ENCODE measurements at places on chromosomes 11 and 22.

DNA sequence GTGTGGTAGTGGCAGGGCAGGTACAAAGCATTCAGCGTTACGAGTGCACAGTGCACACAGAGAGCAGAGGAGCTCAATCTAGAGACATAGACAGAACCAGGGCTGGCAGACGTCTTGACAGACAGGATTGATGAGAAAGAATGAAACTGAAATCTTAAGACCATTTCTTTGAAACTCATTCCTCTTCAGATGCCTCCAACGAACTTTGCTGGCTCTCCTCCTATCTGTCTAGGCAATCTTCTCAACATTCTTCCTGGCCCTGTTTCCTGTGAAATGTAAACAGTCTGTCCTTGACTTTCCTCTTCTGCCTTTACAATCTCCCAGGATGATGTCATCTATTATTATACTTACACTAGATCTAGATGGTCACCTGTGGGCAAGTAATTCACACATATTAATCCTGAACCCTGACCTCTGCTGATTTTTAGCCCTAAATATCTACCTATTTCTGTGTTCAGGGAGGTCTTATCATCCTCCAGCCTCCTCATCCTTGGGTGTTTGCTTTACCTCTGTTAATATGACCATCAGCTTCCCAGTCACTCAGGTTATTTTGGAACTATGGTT lies 119.5 kb downstream of the ENTHD1 start:
- no peak for DNase-seq

DNA sequence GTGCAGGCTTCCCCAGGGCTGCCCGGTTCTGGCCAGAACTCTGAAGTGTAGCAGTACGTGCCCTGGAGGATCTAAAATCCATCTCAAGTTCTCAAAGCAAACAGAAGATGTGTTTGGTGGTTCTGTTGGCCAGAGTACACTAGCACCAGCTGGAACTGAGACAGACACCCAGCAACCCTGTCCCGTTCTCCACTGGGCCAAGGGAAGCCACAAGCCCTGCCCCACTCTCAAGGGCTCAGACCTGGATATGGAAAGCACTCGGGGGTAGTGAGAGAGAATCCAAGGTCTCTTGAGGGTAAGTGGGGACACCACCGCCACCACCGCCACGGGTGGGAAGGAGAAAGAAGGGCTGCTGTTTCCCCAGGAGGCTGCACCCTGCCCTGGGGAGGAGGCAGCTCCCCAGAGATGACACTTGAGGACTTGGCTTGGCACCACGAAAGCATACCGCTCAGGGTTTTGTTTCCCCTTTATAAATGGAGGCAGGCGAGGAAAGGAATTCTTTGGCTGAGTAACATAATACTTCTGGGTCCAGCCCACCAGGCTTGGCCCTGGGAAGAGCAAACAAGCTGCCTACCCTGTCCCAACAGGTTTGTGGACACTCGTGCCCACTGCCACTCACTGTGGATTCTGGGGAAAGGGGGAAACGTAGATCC lies 56.1 kb upstream of the POU2AF1 start:
- no peak for DNase-seq

DNA sequence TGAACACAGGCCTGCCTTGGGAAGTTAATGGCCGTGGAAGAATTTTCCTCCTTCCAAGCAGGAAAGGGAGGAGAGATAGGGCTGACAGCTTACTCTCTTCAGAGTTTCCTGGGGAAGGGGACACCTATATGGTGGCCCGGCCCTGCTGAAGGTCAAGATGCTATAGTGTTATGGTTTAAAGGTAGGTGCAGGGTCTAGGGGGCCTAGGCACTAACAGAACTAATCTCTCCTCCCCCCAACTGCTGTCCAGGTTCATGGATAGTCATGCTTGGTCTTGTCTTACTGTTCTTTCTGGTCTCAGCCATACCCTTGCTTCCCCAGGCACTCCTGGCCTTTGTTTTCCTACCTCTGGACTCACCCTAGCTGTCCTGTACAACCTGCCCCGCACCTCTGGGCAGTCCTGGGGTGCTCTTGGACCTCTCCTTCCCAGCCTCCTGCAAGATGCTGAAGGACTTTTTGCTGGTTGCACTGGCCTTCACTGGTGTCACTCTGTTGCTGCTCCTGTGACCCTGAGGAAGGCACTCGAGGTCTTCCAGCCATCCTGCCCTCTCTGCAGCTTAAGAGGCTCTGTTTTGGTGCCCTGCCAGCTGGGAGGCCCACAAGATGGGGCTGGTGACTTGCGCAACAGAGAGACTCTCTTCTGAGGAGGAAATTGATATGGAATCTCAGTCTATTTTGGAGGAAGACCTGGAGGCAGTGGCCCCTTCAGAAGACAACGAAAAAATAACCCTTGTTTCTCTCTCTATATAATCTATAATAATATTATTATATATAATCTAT lies 17.9 kb downstream of the SEC14L3 start:
- no peak for DNase-seq

GRCh38 chr11:88042647-88043046 lies 132.6 kb downstream of the RAB38 start:
- DNase-seq, result no peak

- DNase-seq, result no peak
Observed at GRCh38 chr11:80182901-80183300, 742.1 kb upstream of the TENM4 start.

GRCh38 chr11:12330485-12331231 lies 46.7 kb upstream of the PARVA start:
- no peak for DNase-seq

- no peak for DNase-seq
Observed at GRCh38 chr11:61814247-61814957, 2.4 kb downstream of the FADS1 start.

GRCh38 chr22:20055144-20055543 lies 24.9 kb upstream of the DGCR8 start:
- no peak for DNase-seq

GRCh38 chr11:34647532-34647931 lies 26.6 kb downstream of the EHF start:
- DNase-seq, result no peak

GRCh38 chr22:19918332-19919106 lies 23.1 kb upstream of the COMT start:
- DNase-seq, result no peak

GRCh38 chr22:37166675-37167066 lies 17.0 kb upstream of the IL2RB start:
- DNase-seq, result peak; percentile 93

- peak; percentile 9 for DNase-seq
Observed at GRCh38 chr11:29452146-29452545, 564.7 kb downstream of the KCNA4 start.

DNA sequence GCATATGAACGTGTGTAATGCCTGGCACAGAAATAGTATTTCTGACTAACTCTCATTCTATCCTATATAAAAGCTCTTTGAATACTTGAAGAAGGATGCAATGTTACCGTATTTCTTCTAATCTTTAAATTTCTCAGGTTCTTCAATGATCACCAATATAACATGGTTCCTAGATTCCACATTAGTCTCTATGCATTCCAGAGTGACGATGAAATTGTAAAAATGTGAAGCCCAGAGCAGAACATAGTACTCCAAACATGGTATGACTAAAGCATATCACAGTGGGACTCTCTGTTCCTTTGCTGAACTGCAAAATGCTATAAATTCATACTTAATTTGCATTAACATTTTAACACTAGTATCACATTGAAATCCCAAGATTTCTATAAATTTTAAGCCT lies 877.6 kb upstream of the CHORDC1 start:
- no peak for DNase-seq

DNA sequence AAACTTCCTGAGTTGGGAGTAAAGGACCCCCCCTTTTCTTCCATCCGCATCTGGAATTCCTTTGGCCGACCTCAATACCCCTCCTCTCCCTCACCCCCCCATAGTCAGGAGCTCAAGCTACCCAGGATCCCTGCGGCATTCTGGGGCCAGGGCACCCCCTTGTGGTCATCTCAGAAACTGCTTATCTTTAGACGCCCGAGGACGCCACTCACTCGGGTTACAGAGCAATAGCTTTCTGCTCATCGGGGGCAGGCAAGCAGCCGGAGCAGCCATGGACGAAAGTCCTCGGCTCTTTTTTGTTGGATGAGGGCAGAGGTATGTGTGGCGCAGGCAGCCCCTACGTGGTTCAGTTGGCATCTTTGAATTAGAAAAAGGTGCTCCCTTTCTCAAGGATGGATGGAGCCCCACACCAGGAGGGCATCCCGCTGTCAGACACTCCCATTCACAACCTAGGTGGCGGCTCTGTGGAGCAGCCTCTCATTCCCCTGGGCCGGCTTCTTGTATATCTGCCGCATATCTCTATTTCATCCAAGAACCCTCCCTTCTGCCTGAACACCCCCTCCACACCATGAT lies 2.3 kb downstream of the C1QTNF5 start:
- DNase-seq, result peak; percentile 91

GRCh38 chr11:2459016-2459725 lies 14.4 kb downstream of the KCNQ1 start:
- no peak for DNase-seq

GRCh38 chr11:132650969-132651720 lies 881.2 kb downstream of the OPCML start:
- DNase-seq, result no peak

- DNase-seq, result no peak
Observed at GRCh38 chr22:47376901-47377505, 614.6 kb downstream of the TBC1D22A start.

- DNase-seq, result no peak
Observed at GRCh38 chr11:133491680-133492383, 40.5 kb downstream of the OPCML start.

DNA sequence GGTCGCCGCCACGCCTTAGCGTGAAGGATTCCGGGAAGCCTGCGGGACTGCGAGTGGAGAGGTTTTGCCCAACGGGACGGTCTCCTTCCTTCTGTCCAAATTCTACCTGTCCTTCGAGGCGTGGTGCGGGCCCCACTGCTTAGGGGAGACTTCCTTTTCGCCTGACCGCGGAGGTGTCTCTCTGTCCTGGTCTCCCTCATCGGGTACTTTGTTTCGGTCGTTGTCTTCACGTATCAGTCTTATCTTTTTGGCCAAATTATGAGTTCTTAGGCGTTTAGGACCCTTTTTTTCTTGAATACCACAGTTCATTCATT lies 388 bp downstream of the HINFP start:
- DNase-seq, result no peak

GRCh38 chr11:9787981-9788521 lies 124.2 kb downstream of the SWAP70 start:
- peak; percentile 89 for DNase-seq

- DNase-seq, result peak; percentile 16
Observed at GRCh38 chr11:23856654-23857053, 640.2 kb upstream of the LUZP2 start.

DNA sequence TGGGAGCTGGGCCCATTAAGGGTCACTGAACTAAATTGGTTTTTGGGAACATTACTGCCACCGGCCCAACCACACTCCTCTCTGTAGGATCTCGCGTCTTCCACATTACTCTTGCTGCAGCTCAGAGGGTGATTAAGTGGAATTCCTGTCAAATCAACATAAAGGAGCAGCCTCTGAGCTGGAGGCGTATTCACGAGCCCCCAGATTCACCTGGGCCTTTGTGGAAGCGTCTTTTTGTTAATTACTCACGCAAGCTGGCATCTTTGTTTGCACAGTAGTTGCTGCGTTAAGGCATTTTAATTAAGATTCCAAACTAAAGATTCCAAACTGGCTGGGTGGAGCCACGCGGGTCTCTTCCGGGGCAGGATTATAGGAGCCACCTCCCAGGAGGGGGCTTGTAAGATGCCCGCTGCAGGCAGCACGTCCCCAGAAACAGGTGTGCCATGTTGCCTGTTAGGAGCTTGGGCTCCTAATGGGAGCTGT lies 21.5 kb upstream of the RFPL3 start:
- no peak for DNase-seq

DNA sequence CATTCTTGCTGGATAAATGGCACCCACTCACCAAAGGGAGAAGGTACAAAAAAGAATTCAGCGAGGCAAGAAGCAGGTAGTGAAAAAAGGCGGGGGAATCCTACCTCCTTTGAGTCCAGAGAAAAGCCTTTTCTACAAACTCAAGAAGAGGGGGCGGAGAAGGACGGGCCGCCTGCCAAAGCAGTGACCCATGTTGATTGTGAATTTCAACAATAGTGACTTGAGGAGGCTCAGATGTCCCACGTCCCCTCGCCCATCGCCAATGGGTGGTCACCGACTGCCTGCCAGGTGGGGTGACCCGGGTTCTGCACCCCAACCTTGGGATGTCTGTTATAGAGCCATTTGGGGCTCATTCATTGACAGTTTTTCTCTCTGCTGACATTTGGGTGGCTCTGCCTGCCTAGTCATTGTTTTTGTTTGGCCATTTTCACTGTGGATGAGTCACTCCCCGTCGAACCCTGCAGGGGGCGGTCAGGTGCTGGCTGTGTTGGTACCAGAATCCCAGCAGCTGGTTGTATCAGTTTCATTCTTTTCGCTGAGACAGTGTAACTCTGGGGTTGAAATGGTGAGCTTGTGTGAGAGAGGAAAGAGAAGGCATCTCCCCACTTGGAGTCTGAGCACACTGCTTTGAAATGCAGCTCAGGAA lies 163.4 kb upstream of the NCAM1 start:
- peak; percentile 43 for DNase-seq

DNA sequence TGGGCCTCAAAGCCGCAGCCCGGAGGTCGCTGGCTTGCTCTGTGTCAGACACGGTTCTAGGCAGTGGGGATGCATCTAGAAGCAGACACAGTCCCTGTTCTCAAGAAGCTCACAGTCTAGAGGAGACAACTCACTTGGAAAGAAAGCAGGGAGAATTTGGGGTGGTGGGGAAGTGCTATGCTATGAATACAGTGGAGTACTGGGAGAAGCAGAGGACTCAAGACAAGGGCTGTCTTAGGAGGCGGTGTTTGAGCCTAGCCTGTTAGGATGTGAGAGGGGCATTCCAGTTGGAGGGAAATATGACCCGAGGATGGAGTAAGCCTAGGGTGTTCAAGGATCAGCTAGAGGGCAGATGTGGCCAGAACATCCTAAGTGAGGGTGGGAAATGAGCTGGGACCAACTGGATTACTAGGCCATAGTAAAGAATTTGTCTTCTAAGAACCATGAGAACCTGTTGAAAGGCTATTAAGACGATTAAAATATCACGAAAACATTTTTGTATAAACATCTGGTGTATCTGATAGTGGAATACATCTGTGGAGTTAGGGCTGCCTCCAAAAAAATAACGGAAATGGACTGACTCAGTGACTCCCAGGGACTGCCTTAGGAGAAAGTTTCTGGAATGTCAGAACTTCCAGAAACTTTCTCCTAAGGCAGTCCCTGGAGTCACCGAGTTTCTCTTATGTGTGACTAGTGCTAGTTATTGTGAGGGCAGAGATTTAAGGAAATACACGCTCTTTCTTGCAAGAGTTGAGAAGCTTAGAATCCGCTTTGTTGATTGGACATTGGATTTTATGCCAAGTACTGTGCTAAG lies 1.1 kb upstream of the PITPNB start:
- peak; percentile 36 for DNase-seq

- DNase-seq, result no peak
Observed at GRCh38 chr11:933142-933851, 7.6 kb downstream of the AP2A2 start.

- DNase-seq, result no peak
Observed at GRCh38 chr11:65586676-65587075, 8.9 kb downstream of the KCNK7 start.

DNA sequence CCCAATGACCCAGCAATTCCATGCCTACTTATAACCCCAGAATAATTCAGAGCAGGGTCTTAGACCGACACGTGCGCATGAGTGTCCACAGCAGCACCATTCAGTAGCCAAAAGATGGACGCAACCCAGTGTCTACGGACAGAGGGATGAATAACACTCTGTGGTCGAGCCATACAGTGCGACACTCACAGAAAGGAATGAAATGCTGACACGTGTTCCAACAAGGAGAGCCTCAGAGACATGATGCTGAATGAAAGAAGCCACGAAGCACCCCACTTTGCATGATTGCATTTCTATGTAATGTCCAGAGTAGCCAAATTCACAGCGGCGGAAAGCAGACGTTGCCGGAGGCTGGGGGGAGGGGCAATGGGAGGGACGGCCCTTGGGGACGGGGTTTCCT lies 134.4 kb downstream of the CTTN start:
- no peak for DNase-seq

- no peak for DNase-seq
Observed at GRCh38 chr11:60303661-60304060, 23.2 kb downstream of the MS4A4A start.
